ENCODE measurements at places on chromosomes 4 and X.
A peak's percentile ranks its signal among the peaks of the same experiment; 100 is the strongest.

DNA sequence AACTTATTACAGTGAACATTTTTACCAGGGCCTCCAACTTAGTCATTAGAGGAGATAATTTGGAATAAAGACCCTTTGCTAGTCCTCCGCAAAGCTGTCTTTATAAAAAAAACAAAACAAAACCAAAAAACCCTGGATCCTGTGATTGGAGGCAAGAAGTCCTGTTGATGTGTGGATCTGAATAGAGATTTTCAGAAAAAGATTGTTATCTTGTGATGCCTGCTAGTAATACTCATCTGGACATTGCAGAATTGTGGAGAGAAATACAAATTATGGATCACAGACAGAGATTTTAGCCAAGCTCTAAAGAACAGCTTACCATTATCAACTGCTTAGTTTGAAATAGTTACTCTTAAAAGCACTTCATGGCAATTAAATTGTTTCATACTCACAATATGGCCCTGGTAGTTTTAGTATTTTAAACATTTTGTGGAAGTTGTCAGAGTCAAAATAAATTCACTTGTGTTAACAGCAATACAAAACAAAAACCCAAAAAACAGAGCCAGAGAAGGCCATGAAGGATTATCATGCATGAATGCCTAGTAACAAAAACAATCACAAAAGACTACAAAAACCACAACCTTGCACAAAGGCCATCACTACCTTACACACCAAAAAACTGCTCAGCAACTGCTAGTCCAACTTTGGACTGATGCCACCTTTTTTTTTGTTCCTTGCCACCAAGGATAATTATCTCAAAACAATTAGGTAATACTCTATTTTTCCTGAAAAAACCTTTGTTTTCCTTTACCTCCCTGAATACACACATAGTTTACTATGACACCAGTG lies 514.5 kb upstream of the SLIT2 start:
- no peak for DNase-seq

GRCh38 chrX:37349221-37350033 lies at the start of gene PRRG1:
Gene PRRG1 (plus strand): TSS chrX:37349364. CDS start chrX:37406250, 56,886 bp downstream.
- peak; percentile 86 for DNase-seq

DNA sequence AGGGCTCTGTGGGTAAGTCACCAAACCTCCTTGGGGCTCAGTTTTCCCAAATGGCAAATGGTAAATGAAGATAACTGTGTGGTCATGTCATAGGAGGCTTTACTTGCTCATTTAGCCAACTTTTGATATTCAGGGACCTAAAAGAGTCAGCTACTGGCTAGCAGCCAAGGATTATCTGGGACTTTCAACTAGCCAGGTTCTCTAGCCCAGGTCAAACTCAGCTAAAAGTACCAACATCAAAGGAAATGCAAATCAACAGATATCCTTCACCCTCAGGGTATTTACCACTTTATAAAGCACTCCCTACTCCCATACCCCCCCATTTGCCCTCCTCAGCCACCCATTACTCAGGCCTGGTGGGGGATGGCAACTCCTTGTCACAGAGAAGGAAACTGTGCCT lies 7.5 kb downstream of the AMER1 start:
- DNase-seq = no peak

GRCh38 chr4:184019076-184019475 lies 114.0 kb downstream of the STOX2 start:
- DNase-seq = no peak

DNA sequence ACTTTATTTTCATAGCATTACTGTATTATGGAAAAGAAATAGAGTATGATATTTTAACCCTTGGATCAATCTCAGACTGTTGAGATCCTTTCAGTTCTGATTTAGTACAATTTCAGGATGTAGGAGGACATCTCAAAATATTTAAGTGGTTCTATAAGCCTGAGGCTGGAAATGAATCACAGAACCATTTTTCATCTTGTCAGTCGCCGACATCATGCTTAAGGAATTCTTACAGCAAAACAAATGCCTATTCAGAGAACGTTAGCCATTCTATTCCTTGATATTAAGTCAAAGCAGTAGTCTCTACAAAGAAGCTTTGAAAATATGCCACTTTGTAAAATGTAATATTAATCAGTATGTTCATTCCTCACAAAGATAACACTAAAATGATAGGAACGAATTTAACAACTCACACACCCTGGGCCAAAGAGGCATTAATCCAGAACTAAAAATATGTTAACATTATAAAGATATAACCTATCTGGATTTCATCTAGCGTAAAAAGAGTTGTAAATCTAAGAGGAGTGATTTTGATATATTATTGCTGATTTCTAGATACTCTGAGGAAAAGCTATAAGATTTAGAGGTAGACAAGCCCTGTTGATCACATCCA lies 152.0 kb downstream of the GASK1B start:
- no peak for DNase-seq

- DNase-seq = no peak
Observed at GRCh38 chrX:155070038-155070437, 898 bp downstream of the CMC4 start.

GRCh38 chrX:133983974-133984845 lies 1.2 kb downstream of the GPC3 start:
- DNase-seq = no peak

GRCh38 chrX:107454302-107454701 lies 4.8 kb downstream of the FRMPD3 start:
- no peak for DNase-seq

GRCh38 chr4:169914866-169915265 lies 111.3 kb downstream of the MFAP3L start:
- DNase-seq = no peak

- no peak for DNase-seq
Observed at GRCh38 chr4:25320336-25320735, 7.8 kb downstream of the ZCCHC4 start.

DNA sequence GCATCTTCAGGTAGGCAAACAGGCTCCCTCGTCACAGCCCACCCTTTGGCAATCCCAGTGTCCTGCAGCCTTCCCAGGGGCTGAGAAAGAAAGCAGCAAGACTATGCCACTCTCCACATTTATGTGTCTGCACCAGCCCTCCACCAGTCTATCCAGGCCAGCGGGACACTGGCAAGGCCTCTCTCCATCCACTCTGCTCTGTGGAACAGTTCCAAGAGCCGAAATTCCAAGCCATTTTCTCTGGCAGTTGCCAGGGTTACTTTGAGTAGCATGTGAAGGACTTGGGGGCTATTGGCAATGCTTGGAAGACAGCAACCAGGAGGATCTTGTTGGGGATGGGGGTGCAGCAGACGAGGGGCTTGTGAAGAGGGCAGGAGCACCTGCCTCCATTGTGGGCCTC lies 52.1 kb downstream of the TSC22D3 start:
- no peak for DNase-seq

- DNase-seq = no peak
Observed at GRCh38 chr4:23390246-23390645, 499.6 kb downstream of the PPARGC1A start.

DNA sequence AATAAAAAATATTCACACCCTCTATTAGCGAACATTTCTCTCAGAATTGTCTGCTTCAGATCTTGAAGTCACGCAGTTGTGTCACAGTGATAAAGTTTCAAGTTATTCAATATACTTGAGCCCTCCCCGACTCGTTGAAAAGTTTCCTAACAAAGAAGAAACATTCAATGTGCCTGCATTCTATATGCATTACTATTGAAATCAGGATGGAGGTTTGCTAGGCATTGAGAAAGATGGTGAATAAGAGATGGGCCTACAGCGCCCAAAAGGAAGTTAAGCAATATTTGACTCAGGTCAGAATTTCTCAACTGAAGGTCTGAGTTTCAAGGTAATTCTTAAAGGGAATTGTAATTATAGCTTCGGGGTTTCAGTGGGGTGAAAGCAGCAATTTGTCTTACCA lies 6.1 kb downstream of the TCEANC start:
- no peak for DNase-seq

DNA sequence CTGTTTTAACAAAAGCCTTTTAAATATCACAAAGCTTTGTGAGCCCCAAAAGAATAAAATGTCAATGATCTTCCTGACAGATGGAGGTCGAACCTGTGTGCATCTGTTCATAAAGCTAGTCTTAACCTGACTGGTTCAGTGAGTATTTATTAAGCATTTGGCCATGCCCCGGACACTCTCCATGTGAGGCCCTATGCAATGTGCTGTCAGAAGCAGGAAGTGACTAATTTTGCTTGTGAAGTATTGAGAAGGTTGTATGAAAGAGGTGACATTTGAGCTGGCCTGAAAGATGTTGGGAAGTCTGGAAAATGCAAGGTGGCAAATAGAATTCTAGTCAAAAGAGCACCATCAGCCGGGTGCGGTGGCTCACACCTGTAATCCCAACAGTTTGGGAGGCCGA lies 171.4 kb downstream of the MSL3 start:
- no peak for DNase-seq

- no peak for DNase-seq
Observed at GRCh38 chr4:650951-651883, 22.9 kb downstream of the ATP5ME start.

GRCh38 chr4:186096681-186097165 lies 7.8 kb upstream of the FAM149A start:
- no peak for DNase-seq

- no peak for DNase-seq
Observed at GRCh38 chrX:41304178-41304577, 29.8 kb upstream of the DDX3X start.

GRCh38 chr4:142009751-142010150 lies 373.4 kb downstream of the IL15 start:
- DNase-seq = no peak

DNA sequence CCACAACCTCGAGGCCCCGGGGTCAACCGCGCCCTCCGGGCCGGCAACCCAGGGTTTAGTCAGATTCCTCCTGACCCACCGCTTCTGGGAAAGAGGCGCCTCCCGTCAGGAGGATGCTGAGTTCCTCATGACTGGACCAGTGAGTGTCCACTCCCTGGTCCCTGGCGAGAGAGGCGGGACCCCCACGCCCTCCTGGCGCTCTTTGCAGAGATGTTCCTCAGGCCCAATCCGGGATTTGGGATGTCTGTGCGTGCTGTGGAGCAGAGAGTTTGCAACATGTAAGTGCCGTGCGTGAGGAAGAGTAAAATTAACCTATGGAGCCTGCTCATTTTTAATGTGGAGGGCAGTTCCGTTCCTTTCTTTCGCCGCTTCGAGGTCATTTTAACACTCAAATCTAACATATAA lies 824 bp upstream of the UGDH start:
- DNase-seq = no peak

- no peak for DNase-seq
Observed at GRCh38 chrX:74449937-74450330, 28.6 kb downstream of the SLC16A2 start.

DNA sequence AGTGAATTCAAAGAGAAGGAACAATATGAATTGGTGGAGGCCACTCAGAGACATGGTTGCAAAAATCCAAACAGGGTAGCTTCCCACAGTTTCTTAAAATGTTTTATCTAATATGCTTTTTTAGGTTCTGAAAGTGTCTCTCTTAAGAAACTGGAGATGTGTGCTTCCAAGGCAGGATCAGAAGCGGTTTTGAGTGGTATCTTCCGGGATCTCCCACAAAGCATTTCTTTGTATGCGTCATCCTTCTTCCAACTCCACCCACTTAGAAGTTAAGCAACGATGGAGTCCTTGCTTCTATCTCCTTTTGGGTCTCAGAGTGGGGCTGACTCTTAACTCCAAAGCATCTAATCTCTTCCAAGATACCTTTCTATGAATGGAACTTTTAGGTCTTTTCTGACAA lies 196.7 kb downstream of the MID1 start:
- DNase-seq = no peak

- no peak for DNase-seq
Observed at GRCh38 chrX:31147175-31147574, 75.3 kb upstream of the FTHL17 start.

- DNase-seq = no peak
Observed at GRCh38 chr4:42806303-42806835, 86.1 kb upstream of the GRXCR1 start.

Measured in left forelimb (tissue), 1 donor.